Kidney (tissue), 22 donors: ENCODE measurements at places on chromosomes 7 and 10.
A peak's percentile ranks its signal among the peaks of the same experiment; 100 is the strongest.

DNA sequence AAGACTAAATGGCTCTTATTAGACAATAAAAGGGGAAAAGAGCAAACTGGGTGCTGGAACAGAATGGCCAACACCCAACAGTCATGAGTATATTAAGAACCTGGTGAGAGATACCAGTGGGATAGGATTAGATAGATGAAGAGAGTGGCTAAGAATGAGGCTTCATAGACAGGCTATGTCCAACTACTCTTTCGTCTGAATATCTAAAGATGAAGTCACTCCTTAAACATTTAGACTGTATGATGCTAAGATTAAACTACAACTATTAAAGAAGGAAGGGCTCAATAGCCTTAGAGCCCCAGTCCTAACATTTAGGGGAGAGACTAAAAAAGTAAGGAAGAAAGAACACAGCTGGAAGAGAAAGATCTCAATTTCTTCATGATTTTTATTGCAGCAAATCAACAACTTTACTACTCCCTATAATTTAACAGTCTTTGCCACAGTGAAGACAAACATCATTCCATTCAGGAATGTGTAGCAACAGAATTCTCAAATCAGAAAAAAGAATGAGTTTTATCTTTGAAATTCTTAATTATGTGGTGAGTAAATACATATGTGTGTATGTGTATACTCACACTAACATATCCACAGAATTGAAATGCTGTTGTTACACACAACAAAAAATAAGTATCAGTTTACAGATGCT is 45.6 kb downstream of the CACNA2D1 start:
- no peak for DNase-seq

DNA sequence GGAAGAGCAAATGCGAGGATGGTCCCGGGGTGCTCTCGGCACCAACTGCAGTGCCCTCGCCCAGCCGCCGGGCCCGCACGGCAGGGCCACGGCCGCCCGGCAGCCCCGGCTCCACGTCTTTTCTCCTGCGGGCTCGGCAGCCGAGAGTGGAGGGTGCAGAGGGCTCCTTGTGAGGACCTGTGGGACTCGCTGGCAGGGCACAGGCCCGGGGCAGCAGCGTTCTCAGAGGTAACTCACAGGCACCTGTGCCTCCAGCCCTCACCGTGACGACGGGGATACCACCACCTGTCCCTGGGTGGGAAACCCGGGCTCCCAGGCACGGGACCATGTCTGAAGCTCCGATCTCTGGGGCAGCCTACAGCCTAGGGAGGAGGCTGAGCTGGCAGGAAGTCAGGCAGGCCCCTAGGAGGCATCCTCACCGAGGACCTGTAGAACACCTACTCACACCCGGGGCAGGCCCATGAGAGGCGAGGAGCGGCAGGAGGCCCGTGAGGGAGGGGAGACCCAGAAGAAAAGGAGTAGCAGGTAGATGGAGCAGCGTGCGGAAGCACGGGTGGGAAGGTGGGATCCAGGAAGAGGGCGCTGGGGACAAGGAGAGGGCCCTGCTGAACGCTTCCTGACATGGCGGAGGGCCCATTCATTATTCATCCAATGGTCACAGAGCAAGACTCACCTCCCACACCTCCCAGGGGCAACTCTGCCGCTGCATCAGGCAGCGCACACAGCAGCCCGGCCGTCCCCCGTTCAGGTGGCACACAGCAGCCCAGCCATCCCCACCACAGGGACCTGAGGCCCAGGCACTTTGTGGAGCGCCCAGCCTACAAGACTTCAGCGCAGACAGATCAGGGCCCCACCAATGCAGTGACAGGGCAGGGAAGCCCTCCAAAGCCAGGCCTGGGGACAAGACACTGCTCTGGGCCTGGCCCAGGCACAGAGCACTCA is 244.9 kb downstream of the MAD1L1 start:
- no peak for DNase-seq

DNA sequence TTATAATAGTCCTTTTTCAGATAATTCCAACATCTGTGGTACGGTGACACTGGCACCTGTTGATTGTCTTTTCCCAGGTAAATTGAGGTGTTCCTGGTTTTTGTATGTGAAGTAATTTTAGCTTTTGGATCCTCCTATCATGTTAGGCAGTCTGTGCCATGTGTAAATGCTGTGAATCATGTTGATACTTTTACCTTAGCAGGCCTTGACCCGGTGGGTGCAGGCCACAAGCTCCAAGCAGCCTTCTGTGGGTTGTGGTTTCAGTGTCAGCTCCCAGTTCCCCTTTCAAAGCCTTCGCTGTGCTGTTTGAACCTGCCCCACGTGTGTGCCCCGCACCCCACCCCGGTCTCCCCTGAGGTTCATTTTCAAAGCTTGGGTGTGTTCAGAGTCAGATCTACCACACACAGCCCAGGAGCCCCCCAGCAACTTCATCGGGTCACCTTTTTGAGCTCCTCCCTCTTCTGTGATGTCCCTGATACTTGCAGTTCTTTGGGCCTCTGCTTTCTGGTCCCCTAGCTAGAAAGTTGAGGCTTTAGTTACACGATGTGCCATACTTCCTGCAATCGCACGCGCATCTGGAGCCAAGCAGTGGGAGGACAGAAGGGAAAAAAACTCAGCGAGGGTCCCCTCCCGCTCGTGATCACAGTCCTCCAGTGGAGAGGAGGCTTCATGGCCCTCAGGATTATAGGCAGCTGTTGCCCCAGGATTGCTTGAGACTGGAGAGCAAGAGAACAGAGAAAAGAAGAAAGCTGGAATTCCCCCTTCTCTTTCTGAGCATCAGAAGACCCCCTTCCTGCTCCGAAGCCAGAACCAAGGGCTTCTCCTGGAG is 8.7 kb upstream of the BHLHA15 start:
- no peak for DNase-seq

- DNase-seq = no peak
Measured at GRCh38 chr10:89076120-89076519, 85.5 kb downstream of the FAS start.

DNA sequence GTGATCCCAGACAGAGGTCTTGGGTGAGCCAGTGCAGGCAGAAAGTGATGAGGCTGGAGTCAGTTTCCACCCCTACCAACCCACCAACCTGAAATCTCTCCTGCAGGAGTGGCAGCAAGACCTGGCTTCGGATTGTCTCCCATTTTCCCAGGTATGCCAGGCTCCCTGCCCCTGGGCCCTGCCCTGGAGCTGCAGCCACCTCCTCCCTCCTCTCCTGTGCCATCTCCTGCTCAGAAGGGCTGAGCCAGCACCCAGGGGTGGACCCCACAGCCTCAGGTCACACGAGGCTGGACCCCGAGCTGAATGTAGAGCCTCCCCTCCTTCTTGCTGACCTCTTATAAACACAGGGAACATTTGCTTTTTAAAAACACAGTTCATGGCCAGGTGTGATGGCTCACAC is 17.0 kb upstream of the LIMK1 start:
- no peak for DNase-seq

- DNase-seq = peak; percentile 51
Measured at GRCh38 chr7:363626-364025, 73.7 kb downstream of the FOXL3 start.

- DNase-seq = no peak
Measured at GRCh38 chr10:73060738-73061635, 35.7 kb downstream of the P4HA1 start.

DNA sequence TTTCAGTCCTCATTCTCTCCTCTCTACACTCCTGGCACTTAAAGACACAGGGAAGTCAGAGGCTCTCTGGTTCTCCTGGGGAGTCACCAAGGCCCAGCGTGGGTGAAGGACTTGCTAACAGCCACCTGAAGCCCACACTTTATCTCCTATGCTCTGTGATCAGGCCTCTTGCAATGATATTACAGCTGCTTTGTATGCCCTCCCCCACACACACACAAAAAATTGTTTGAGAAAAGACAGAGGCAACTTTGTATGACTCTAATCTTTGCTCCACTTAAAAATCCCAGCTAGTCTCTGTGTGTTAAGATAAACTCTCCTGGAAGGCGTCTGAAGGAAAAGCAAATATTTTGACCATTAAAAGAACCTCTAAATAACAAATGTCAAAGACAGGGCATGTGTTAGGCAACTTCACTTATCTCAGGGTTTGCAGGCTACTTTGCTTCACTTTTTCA is 507.2 kb downstream of the TNS3 start:
- DNase-seq = no peak

- no peak for DNase-seq
Measured at GRCh38 chr10:51007781-51008180, 66.5 kb upstream of the PRKG1 start.

- peak; percentile 59 for DNase-seq
Measured at GRCh38 chr7:25855854-25856782, 295.9 kb upstream of the NFE2L3 start.

GRCh38 chr7:87188930-87189329 is 30.6 kb downstream of the TMEM243 start:
- no peak for DNase-seq

DNA sequence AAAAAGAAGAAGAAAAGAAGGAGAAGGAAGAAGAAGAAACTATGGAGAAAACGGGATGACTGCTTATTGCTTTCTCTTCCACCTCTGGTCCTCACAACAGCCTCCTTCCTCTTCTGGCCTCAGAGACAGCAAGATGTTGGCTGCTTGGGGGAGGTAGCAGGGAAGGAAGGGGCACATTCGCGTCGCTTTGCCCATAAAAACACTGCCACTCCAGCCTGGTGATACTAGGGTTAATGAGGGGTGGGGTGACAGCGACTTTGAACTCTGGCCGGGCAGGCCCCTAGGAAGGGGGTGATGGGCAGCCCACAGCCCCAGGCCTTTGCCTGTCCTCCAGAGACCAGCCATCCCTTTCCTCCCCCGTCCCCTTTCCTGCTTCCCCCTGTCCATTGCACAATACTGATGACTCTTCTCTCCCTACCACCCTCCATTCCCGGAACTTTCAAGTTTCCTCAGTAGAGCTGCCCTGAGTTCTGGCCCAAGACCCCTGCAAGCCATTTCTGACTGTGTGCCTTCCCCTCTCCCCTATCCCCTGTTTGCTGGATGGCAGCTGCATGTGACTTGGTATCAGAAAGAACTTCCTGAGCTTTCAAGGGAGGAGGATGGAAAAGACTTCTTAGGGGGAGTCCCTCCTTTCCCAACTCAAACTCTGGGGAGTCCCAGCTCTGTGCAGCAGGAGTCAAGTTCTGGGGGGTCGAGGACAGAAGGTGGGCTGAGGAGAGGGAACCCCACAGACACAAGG is 2.2 kb upstream of the CUEDC2 start:
- DNase-seq = peak; percentile 76

GRCh38 chr10:102917314-102917961 is 656 bp upstream of the CNNM2 start:
- peak; percentile 83 for DNase-seq

GRCh38 chr7:9217204-9217603 is 783.8 kb downstream of the NXPH1 start:
- no peak for DNase-seq

GRCh38 chr7:73894733-73895551 is 34.0 kb downstream of the TMEM270 start:
- DNase-seq = peak; percentile 88

GRCh38 chr10:63628526-63629362 is 107.5 kb downstream of the REEP3 start:
- peak; percentile 94 for DNase-seq

DNA sequence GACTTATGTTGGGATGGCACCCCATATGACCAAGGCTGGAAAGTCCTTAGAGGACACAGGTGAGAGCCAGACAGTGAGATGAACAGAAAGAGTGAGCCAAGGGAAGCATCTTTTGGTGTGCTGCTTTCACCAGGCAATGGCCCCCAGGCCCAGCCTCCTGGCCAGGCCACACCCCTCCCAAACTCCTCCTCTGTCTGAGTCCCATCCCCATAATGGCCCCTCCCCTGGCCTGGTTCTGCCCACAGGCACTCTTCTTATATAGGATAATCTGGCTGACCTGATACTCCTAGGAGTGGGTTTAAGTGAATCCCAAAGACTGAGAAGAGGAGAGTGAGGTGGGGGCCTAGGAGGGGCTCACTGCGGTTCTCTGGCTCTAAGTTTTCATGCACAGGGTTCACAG is 252.5 kb downstream of the RPS24 start:
- DNase-seq = no peak

DNA sequence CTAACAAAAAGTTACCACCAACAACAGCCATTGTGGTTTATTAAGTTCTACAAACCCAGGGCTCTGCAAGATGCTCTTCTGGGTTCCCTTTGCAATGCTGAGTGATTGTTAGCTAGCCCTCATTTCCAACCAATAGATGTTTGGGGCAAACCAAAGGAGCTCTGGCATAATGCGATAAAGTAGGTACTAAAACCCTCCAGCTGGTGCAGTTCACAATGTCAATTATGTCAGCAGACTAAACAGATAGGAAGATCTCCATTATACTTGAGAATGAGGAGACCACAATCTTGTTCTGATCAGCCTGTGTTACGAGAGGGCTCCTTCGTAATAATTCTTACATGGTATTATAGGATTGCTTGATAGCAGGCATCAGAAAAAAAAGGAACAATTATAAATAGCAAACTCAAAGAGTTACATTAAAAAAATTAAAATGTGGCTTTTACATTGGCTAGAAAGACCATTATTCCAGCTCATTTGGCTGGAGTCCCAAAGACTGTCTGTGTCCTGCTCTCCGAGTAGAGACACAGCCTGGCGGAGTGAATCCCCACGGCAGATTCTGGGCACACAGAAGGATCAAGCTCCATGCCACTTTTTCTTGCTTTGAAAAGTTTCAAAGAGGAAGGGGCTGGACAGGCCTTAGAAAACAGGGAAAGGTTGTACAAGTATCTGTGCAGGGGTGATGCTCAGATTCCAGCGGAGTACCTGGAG is 93.8 kb downstream of the ZRANB1 start:
- DNase-seq = no peak

DNA sequence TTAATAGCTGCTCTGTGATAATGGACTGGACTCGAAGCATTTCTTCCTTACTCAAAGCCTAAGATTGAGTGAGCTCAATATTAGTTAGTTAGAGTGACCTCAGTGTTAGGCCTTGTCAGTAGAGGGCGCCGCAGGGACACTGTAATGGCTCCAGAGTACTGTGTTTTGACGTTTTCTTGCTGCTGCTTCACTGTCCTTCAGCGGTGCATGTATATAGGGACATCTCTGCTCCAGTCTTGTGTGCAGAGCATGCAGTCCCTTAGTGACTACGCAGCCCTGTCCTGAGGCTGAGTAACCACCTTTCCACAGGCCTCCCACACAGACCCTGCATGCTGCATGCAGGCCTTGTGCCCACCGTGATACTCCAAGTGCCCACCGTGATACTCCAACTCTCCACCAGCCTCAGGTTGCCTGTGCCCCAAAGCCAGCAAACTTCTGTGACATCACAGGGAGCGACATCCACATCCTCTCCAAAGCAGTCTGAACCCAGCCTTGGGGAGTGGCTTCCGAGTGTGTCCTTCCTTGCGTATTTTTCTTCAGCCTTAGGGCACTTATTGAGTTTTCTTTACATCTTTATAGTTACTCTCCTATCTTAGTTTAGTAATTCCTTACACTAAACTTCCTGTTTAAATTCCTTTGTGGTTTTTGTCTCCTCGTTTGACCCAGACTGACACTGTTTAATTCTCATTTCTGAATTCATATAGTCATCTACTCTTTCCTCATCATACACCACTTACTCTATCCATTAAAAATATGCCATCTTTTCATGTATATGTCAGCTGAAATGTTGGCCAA is 118.2 kb downstream of the JAZF1 start:
- DNase-seq = peak; percentile 68

- peak; percentile 82 for DNase-seq
Measured at GRCh38 chr7:135900065-135900546, 77.1 kb downstream of the MTPN start.

- DNase-seq = peak; percentile 69
Measured at GRCh38 chr10:100826983-100827818, 81.8 kb downstream of the PAX2 start.
